GDM1 (cell line): ENCODE measurements at places on chromosomes 2 and 18.

DNA sequence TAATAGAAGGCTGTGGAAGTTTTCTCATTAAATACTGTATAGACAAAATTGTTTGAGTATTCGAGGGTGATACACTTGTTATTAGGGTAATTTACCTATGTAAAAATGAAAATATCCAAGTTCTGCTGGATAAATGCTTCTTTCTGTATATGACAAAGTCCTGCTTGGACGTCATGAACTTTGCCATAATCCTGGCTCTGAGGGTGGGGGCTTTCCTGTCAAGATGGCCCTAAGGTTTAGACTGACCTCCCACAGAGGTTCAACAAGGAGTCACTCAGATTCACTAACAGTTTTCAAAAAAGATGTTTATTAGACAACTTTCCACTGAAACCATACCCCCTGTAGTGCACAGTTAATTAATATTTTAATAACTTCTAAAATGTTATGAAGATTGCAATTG is 52.5 kb upstream of the NABP1 start:
- no peak for DNase-seq

DNA sequence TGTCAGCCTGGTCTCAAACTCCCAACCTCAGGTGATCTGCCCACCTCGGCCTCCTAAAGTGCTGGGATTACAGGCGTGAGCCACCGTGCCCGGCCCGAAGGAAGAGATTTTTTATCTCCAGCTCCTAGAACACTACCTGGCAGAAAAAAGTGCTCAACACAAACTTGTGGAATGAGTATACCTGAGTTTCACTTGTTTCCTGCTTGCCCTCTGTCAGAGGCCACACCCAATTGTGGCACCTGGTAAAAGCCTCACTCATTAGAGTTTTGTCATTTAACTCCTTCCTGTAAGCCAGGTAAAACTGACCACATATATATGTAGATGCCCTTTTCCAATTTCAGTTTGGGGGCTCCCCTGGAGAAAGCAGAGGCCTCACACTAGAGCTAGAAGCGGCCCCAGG is 42.2 kb upstream of the RTN4 start:
- no peak for DNase-seq

DNA sequence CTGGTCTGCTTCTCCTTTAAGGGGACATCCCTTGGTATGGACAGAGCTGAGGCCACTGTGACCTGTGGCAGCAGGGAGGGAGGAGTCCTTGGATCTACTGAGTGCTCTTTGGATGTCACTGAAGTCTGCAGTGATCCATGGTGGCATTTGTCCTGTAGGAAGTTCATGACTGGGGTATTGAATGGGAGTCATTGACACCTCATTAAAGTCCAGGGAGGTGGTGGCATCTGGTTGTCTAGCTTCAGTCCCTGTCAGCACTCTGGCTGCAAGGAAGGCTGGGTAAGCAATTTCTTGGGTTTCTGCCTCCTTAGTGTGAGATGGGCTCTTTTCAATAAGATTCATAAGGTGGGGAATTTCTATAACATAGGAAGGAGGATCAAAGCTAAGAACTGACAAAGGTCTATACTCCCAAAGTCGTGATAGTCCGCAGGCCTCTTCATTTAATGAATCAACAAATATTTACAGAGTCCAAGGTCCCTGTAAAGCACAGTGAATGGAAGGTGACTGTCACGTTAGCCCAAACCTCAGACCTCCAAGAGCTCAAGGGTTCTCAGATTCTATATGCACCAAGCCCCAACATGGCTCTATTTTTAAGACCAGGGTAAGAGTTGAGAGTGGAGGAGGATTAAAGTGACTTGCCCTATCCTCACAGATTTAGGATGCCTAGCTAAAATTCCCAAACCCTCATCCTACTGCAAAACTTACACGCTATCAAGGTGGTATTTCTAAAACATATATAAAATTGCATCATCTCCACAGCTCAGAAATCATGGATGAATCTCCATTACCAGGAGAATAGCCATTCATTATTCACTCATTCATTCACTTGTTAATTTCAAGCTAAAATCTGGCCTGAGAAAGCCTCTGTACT is 40.2 kb downstream of the THNSL2 start:
- no peak for DNase-seq

- DNase-seq: no peak
Measured at GRCh38 chr2:168179592-168179991, 67.8 kb downstream of the STK39 start.

- DNase-seq: no peak
Measured at GRCh38 chr2:207164006-207164831, 1.5 kb downstream of the KLF7 start.

GRCh38 chr2:26670171-26670570 is 22.4 kb upstream of the KCNK3 start:
- DNase-seq: no peak

GRCh38 chr18:42743373-42744138 is 371.9 kb downstream of the RIT2 start:
- DNase-seq: no peak
